ENCODE measurements at places on chromosomes 11 and 22.

- no peak for DNase-seq
Observed at GRCh38 chr11:121872356-121872755, 243.7 kb downstream of the BLID start.

- peak; percentile 57 for DNase-seq
Observed at GRCh38 chr22:29719899-29720645, at the start of gene CABP7. TSS of gene CABP7 (plus strand) at chr22:29720003. CDS start at chr22:29720425, 422 bp downstream.

DNA sequence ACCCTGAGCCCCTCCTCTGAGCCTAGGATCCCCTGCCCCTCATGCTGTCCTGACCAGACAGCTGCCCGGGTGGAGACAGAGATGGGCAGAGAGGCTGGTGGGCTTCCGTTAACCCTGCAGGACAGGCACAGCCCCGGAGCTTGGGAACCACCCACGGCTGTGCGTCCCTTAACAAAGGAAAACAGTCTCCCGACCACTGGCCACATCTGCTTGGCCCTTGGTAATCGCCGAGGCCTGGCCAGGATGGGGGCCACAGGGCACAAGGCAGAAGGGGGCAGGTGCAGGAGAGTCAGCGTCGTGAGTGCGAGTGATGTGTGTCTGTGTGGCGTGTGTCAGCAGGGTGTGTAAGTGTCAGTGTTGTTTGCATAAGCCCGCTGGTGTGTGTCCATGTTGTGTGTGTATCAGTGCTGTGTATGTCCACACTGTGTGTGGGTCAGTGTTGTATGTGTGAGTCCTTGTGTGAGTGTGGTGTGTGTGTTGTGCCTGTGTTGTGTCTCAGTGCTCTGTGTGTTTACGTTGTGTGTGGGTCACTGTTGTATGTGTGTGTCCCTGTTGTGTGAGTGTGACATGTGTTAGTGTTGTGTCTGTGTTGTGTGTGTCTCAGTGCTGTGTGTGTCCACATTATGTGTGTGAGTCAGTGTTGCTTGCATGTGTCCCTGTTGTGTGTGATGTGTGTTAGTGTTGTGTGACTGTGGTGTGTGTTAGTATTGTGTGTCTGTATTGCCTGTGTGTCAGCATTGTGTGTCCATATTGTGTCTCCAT lies 369.5 kb downstream of the BRD1 start:
- DNase-seq: no peak

DNA sequence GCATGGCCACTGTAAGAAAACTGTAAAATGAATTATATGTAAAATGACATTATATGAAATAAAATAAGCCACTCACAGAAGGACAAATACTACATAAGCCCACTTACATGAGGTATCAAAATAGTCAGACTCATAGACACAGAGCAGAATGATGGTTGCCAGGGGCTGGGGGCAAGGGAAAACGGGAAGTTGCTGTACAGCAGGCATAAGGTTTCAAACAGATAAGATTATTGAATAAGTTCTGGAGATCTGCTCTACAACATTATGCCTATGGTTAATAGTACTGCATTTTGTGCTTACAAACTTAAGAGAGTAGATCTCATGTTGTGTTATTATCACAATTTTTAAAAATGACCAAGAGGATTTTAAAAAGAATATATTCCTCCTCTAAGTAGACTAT lies 32.7 kb upstream of the HEPHL1 start:
- no peak for DNase-seq

DNA sequence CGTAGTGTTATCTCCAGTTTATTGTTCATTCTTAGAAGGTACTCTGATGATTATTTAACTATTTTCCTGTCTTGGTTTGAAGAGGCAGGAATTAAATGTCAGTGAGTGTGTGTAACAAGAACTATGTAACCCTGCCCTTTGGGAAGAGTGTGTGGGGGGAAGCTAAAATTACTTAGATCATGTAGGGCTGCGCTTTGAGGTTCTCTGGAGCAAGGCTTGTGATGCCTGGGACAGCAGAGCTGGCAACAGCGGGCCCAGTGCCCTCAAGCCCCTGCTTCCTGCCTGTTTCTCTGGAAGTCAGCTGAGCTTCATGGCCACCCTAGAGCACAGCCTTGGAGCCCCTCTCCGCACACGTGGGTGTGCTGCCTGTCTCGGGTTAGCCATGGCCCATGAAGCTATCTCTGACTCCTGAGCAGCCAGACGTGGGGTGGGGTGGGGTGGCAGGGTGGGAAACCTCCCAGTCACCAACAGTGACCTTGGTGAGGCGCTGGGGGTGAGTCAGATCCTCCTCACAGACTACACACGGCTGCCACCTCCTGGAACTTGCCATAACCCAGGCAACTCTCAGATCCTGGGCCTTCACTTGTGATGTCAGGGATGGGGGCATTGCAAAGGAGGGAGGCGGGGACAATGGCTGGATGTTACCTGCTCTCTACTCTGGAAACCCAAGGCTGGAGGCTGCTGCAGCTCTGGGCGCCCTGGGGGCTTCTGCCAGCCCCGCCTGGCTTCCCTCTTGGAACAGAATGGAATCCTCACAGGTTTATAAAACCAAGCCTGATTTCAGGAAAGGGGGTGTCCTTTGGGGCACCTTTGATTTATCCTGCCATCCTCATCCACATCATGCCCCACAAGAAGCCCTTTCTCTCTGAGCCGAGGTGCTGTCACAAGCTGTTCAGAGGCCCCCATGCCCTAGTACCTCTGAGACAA lies 88.6 kb downstream of the SNX19 start:
- DNase-seq: peak; percentile 52

GRCh38 chr22:27247701-27248434 lies 553.7 kb downstream of the MN1 start:
- DNase-seq: no peak

- no peak for DNase-seq
Observed at GRCh38 chr22:23122992-23123803, 18.6 kb downstream of the RSPH14 start.

DNA sequence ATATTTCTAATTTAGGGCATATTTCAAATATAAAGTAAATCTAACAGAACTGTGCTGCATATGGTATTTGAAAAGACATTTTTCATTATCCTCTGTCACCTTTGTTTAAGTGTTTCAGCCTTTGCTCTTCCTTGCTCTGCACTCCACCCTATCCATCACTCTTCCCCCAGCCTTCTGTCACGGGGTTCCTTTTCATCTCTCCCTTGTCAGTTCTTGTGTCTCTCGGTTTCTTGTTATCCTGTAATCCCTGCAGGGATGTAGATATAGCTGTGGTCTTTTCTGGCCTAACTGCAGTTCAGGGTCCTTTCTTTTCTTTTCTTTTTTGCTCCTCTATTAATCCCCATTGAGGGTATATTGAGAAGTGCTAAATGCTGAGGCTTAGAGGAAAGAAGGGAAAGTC lies 261.9 kb downstream of the DCDC1 start:
- no peak for DNase-seq

GRCh38 chr11:11558396-11558795 lies 63.4 kb downstream of the GALNT18 start:
- DNase-seq: no peak

DNA sequence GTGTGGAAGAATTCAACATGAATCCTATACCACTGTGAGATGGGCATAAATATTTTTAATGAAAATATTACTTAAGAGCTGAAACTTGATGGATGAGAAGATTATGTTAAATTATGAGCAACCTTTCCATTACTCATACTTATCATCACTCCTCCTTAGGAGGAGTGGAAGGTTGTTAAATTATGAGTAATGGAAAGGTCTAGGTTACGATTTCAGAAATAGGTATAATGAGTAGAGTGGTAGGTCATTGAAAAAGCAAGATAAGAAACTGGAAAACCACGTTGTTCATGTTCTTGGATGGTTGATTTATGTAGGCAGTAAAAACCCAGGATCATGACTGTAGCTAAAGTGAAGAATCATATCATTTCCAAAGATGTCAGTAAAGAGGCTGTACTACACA lies 973.2 kb upstream of the RAG2 start:
- DNase-seq: no peak

GRCh38 chr11:60951606-60951903 lies 421 bp downstream of the SLC15A3 start:
- no peak for DNase-seq

DNA sequence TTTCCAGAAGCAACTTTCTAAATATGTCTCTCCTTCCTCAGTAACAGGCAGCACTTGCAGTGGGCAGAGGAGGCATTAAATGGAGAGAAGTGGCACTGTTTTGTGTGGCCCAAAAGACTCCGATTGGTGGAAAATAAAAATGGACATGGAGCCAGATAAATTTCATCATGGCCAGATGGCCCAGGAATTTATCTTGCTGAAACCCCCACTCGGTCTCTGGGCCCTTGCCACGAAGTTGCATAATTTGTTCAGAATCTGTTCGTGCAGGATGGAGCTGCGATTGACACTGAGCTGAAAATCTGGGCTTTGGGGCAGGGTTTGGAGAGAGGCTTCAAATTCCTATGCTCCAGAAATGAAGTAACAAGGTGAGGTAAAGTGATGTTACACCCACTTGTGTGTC lies 65.5 kb downstream of the C11orf91 start:
- no peak for DNase-seq

- DNase-seq: peak; percentile 62
Observed at GRCh38 chr11:17719028-17719937, at the start of gene MYOD1. TSS of gene MYOD1 (plus strand) at chr11:17719571. CDS start at chr11:17719783, 212 bp downstream.

- DNase-seq: no peak
Observed at GRCh38 chr11:86755146-86755545, 45.2 kb upstream of the PRSS23 start.

DNA sequence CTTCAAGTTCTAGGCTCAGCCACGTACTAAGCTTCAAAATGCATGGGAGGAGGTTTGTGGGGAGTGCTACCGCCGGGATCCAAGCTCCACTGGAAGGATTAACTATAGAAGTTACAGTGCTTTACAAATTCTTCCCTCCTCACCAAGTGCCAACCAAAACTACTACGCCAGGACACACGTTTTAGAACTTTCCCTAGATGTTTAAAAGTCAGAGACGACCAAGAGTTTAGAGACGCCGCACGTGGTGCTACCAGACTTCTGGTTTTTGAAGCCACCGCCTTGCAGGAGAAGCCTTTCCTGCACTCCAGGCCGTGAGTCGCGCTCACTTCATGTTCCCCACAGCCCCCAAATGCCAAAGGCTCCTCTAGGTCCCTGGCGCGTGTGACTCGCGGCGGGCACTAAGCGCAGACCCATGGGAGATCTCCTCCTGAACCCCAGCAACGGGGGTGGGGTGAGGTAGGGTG lies 734 bp downstream of the SNU13 start:
- peak; percentile 34 for DNase-seq

DNA sequence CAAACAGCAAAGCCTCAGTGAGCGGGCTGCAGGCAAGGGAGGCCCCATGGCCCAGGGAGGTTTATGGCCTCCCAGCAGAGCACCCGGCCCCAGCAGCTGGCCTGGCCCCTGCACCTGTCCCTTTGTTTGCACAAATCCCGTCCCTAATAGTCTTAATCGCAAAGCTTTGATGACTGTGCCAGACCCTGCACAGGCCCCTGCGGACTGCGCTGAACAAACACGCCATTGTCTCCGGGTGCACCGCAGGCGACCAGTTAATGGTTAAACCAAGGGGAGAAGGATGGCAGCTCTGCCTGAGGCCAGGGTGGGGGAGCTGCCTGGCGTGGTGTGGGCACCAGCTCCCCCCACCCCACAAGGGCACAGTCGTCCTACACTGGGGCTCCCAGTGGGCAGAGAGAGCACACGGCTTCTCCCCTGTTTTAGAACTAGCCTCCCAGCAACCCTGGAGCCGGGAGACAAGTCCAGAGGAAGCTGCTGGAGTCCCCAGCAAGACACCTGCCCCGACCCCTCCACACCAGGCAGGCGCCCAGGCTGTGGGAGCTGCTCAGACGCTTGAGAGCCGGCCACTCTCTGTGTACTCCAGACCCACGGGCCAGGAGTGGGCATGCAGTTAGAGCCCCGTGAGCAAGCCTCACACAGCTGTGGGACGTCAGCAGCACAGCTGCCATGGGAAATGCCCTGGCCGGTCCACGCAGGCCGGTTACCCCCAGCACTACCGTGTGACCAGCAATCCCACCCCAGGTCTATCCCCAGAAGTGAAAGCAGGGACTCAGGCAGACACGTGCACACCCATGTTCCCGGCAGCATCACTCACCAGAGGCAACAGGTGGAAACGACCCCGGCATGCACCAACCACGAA lies 39.7 kb upstream of the TH start:
- DNase-seq: no peak

- DNase-seq: no peak
Observed at GRCh38 chr11:103420593-103420992, 311.4 kb downstream of the DYNC2H1 start.

DNA sequence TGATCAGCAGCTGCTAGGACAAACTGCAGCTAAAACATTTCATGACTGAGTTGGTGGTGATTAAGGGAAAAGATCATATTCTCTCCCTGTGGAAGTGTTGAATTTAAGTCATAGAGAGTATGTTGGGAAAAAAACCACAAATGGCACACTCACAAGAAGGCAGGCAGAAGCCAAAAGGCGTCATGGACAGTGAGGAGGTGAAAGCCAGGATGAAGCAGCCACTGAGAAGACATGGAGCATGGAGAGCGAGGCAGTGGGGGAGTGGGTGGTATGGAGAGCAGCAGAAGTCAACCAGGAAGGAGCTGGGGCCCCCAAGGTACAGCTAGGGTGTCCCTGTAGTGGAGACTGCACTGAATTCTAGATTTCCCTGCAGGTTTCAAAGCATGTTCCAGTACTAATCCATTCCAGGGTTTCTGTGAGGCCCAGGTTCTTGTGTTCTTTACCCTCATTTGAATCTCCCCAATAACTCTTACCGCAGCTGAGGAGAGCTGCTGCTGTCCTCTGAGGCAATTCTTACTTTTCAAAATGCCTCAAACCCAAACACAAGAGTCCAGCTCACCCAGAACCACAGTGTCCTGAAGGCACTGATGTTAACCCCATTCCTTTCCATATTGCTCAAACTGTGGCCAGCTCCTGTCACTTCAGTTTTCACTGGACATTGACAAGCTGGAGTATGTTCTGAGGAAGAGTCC lies 191.8 kb upstream of the E2F8 start:
- DNase-seq: no peak

DNA sequence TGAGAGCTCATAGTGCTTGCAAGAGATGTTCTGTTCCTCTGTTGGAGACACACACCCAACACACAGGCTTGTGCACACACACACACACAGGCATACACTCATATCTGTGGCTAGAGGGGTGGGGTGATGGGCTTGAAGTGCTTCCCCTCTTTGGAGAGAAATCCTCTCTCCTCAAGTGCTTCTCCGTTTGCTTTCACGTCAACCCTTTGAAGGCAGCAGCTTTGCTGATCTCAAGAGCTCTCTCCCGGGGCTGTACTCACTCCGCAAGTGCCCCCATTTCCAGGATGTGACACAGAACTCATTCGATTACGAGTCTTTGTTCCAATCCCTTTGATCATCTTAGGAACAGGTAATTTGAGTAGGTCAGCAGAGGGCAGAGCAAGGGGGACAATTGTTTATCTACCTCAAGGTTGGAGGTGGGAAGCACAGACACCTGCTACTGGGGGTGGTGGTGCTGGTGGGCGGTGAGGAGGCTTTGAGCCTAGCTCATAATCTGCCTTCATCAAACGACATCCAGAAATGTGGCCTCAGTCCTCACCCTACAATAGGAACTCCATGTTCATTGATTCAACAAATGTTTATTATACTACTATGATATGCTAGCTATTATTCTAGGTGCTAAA lies 529.8 kb upstream of the CADM1 start:
- no peak for DNase-seq
